ENCODE measurements at places on chromosomes 7 and 10.

DNA sequence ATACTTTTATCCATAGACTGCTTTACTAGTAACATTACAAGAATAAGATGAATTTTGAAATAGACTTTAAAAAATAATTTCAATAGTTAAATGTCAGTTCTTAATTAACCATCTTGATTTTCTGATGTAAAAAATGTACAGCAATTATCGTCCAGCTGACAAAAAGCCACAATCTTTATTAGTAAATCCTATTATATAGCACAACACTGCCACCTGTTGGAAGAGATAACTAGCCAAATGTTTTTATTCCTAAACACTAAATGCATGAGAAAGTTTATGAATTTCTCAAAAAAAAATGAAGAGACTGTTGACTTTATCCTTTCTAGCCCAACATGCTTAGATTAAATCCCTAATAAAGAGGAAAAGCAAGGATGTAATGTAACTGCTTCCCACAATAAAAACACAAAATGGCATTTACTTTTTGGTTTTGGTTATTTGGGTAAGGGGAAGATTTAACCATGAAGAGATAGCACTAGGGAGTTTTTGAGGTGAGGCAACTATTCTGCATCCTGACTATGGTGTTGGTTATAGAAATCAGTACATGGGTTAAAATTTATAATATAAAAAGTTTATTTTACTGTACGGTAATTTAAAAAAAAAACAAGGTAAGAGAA, 8.0 kb downstream of the COA1 start:
- DNase-seq, result no peak

- DNase-seq, result no peak
Measured at GRCh38 chr7:107744345-107744750, 406 bp downstream of the CBLL1 start.

GRCh38 chr7:17934094-17934493, 6.2 kb downstream of the SNX13 start:
- DNase-seq, result no peak

DNA sequence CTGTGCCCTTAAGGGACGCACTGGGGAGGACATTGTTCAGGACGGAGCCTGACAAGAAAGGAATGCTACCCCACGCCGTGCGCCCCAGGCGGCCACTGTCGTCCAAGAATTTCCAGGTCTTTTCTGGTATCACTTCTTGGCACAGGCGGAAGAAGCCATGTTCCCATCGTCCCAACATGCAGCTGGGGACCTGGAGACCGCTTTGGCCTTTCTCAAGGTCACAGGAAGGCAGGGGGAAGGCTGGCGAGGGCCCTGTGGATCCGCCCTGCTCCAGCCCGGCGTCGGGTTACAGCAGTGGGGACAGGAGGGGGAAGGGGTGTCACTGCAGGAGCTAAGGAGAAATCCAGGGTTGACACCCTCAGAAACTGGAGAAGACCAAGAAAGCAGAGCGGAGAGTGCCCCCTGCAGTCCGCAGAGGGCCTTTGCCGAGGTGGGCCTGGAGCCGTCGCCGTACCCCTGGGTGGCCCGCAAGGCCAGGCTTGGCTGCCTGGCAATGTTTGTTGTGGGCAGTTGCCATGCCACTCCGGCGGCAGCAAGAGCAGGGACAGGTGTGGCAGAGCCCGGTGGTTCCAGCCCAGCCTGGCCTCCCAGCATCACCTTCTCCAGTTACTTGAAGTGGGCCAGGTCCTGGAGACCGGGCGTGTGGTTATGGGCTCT, 104.1 kb downstream of the LHPP start:
- DNase-seq, result no peak

DNA sequence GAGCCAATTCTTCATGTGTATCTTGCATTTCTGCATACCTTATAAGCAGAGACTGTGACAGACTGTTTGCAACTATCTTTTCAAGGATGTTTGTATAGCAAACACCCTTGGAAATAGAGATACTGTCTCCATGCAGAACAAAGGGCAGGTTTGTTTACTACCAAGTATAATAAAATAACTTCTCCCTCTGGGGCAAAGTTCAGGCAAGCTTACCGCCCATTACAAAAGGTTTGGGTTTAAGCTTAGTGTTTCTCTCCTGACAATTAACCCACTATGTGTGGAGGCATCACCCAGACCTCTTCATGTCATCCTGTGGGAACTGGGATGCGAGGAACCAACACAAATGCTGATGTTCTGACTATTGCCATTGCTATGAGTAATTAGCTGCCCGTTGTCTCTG, 479.1 kb upstream of the ZMIZ1 start:
- DNase-seq, result no peak
